ENCODE measurements at places on chromosomes 11 and 22.
A peak's percentile ranks its signal among the peaks of the same experiment; 100 is the strongest.

DNA sequence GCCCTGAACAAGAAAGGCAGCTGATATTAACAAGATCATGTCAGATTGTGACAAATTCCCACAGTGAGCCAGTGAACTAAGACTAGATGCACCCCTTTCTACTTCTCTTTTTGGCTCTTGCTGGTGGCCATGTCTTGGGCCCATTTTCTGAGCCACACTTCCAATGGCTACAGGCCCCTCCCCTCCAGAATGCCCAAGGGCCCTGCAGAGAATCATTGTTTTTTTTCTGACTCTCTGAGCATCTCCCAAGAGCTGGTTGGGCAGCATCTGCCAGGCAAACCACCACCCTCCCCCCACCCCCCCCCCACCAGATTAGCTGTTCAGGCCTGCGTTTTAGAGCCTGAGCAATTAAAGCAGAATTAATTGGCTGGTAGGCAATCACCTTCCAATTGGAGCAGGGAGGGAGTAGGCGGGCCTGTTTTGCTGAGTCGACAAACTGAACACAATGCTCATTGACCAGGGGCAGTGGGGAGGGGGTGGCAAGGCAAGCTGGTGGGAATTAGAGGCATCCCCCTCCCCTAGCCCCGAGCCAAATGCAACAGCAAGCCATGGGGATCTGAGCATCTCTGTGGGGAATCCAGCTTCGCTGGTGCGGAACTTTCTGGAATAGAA lies 541.4 kb downstream of the MN1 start:
- DNase-seq: no peak

GRCh38 chr11:2775083-2775625 lies 75.4 kb upstream of the KCNQ1OT1 start:
- DNase-seq: no peak

DNA sequence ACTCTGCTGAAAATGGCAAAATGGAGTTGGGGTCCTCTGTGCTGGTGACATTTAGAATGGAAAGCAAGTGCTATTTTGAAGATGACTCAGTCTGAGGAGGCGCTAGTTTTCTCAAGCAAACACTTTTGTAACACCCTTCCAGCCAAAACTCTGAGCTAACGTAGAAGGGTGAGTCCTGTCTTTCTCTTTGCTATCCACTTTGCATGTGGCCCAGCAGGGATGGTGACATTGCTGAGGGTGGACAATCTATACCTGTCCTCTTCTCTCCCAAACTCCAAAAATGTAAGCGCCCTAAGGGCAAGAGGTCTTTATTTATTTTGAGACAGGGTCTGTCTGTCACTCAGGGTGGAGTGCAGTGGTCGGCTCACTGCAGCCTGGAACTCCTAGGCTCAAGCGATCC lies 3.6 kb upstream of the KAT5 start:
- DNase-seq: no peak

DNA sequence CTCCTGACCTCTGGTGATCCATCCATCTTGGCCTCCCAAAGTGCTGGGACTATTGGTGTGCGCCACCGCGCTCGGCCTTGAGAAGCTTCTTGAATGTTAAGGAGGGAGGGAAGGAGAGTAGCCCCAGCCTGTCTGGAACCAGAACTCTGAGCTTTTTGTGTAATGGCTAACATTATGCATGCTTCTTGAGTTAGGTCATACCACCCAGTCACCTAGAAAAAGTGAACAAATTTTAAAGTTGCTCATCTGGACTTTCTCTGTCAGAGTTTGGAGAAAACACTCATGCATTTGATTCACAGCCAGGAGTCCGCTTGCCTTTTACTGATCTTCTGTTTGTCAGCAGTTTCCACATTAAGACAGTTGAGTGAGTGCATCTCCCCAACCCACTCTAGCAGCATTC lies 82.1 kb downstream of the PPP6R3 start:
- peak; percentile 30 for DNase-seq

- peak; percentile 77 for DNase-seq
These were observed 44.4 kb downstream of the CHRDL2 start for GRCh38 chr11:74686792-74687191.

DNA sequence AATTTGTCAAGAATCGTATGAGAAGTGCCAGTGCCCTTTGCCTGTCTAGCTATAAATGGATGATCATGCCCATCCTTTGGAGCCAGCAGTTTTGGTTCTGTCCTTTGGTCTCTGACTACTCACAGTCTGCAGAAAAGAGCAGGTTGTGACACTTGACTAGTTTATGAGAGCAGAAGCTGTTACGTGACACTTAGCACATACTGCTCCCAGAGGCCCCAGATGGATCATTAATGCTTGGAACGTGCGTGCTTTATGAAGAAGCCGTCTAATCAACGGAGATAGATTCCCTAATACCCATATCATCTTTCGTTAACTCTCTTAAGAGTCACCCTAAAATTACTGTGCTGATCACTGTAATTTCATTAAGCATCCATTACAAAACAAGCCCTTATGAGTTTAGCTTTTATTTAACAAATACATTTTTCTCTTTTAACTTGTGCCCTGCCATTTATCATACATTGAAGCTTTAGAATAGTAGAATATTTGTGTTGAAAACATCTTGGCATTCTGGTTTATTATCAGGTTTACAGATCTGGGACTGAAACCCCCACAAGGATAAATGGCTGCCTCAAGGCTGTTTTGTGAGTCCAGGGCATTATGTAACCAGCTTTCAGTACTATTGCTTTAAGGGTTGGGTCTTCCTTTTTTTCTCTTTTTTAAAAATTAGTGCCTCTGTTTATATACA lies 47.0 kb upstream of the ADORA2A start:
- no peak for DNase-seq

- no peak for DNase-seq
These were observed 22.0 kb downstream of the RSPH14 start for GRCh38 chr22:23119494-23120414.

DNA sequence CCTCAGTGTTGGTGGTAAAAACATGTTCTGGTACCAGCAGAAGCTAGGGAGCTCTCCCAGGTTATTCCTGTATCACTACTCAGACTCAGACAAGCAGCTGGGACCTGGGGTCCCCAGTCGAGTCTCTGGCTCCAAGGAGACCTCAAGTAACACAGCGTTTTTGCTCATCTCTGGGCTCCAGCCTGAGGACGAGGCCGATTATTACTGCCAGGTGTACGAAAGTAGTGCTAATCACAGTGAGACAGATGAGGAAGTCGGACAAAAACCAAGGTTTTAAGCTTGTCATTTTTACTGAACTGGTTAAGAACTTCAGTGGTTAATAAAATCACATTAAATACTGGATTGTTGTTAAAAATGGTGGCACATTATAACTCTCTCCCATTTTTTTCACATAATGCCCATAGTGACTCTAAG lies 42.6 kb upstream of the VPREB1 start:
- DNase-seq: no peak

Measured in suppressor macrophage (primary cell).